ENCODE measurements at places on chromosomes 11 and 22.

DNA sequence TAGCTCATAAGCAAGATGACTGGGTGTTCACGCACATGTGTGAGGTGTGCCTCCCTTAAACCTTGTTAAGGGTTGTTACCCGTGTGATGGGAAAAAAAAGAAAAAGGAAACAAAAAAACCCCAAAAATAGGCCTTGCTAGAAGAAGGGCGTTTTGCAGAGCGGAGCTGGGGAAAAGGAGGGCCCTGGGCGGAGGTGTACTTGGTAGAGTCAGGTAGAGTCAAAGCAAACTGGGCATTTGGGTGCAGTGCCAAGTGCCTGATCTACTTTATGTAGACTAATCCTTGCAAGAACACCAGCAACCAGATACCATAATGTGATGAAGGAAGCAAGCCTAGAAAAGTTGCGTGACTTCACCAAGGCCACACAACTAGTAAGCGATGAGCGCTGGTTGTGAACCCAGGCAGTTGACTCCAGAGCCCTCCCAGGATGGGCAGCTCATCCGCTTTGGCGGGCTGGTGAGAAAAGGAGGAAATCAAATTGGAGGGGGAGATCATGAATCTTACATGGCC lies 1.2 kb upstream of the TIRAP start:
- DNase-seq: no peak

DNA sequence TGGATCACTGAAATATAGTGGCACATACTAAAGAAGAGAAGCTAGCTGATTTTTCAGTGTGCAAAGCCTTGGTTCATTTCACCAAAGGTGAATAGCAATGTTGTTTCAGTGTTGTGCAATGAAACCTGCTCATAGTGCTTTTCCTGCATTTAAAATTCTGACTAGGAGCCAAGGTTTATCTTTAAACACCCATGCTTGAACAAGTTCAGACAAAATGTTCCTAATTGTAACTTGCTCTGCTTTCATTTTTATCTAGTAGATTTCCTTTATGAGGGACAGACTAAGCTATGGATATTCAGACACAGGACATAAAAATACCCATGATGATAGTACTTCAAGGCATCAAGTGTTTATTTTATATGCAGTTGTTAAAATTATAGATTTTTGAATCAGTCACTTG lies 47.7 kb downstream of the BBOX1 start:
- no peak for DNase-seq

GRCh38 chr22:30335236-30335635 lies 8.5 kb upstream of the TBC1D10A start:
- no peak for DNase-seq

- DNase-seq: no peak
These were observed 116.8 kb upstream of the FGF3 start for GRCh38 chr11:69935941-69936505.

DNA sequence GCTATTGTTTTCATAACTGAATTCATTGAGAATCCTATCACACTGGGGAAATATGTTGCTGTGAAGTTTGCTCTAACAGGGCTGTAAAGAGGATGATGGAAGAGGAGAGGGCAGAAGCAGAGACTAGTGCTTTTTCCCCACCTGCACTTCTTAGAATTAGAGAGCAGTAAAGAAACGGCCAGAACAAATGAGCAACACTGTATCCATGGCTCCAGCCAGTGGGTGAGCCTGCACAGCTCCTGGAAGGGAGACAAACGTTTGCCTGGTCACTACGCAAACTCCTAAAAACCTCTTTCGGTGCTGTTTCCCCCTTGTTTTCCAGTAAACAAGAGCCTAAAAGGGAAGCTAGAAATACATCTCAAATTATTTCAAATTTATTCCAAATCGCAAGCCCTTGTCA lies 22.2 kb upstream of the OR10D3 start:
- no peak for DNase-seq

DNA sequence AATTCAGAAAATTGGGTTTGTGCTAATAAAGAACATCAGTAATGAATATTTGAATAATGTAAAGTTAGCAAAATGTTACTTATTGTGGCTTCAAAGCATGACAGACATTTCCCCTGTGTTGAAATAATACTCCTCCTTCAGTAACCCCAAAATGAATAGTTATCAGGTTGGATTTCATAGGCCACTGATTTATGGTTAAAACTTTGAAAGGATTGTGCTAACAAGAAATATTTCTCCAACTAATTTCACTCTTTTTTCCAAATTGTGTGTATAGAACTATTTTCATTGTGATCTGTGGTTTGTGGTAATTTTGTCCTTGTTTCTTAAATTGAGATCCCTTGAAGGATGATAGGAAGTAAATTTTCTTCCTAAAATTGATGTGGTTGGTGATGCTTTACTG lies 7.9 kb downstream of the DDX10 start:
- DNase-seq: no peak

GRCh38 chr22:46358766-46359165 lies 23.3 kb downstream of the TRMU start:
- no peak for DNase-seq

DNA sequence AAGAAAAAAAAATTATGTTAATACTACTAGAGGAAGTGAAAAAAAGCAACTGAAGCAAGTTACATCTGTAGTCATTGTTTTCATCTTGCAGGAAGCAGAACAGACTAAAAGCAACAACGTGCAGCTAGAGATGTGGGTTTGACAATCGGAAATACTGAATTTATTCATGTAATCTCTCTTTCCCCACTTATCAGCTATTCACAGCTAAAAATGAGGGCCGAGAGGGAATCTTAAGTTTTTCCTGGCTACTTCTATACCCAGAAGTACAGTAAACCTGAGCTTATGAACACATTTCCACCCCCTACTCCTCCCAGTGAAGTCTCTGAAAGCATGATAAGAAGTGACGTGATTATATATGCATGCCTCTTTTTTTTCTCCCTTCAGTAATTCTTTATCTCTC lies 116.5 kb downstream of the SPON1 start:
- DNase-seq: peak; percentile 36

GRCh38 chr11:112355726-112356125 lies 95.1 kb upstream of the PLET1 start:
- no peak for DNase-seq

DNA sequence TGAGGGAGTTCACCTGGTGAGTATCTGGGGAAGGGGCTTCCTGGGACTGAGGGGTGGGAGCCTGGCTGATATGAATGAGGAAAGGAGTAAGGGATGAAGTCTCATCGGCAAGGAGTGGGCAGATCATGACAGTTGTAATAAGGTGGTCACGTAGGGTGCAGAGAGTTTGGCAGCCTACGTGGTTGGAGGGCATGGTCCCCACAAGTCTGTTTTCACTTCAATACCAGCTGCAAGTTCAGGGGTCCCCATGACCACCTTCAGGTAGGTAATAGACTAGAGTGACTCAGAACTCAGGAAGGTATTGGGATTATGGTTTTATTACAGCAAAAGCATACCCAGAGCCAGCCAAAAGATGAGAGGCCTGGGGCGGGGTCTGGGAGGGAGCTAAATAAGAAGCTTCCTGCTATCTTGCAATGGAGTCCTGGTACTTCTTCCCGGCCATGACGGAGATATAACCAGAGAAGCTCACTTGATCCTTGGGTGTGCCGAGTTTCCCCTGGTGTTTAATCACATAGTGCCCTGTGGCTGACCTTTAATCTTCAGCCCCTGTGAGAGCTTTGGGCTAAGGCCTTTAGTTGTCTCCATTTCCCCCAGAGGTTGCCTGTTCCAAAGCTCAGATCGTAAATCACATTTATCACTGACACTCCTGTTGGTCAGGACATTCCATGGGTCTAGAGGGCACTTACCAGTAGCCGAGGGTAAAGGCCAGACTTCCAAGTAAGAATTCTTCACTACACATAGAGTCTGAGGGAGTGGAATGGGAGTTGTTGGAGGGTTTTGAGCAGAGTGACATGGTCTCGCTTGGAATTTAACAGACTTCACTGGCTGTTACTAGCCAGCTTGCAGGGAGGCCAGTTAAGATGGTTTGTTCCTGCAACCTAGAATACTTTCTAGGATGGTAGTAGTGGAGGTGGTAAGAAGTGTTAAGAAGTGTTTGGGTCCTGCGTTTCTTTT lies 9.1 kb downstream of the SLC3A2 start:
- no peak for DNase-seq

- DNase-seq: no peak
These were observed 29.1 kb downstream of the GNAZ start for GRCh38 chr22:23099531-23099804.

- no peak for DNase-seq
These were observed 47.5 kb upstream of the AQP11 start for GRCh38 chr11:77542296-77542695.

- no peak for DNase-seq
These were observed 19.9 kb downstream of the TRIOBP start for GRCh38 chr22:37716708-37717107.

- DNase-seq: no peak
These were observed 1302.8 kb upstream of the CNTN5 start for GRCh38 chr11:97717922-97718321.

DNA sequence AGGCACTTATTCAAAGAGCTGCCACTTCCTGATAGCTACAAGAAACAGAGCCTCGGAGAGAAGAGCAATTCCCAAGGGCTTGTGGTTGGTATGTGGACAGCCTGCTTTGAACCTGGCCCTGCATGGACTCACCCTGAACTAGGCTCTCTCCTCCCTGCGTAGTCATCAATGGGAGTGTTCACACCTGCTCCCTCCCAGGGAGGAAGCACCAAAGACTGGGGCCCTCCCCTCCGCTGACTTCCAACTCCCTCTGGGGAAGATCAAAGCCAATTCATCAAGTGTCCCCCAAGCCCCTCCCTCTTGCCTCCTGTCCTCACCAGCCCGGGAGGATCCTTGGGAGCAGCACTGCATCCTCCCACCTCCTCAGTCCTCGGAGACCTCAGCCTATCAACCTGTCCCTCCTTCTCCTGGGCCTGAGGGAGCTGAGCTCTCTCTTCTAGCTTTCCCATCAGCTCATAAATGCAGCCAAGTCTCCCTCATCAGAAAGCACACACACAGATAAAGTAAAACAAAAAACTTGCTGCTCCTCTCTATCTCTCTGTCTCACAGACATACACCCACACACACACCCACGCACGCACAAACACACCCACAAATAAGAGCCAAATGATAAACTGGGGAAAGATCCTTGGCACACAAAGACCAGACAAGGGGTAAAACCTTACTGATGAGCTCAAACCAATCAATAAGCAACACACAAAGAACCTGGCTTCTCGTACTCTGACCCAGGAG lies 3.3 kb downstream of the A4GALT start:
- DNase-seq: no peak

DNA sequence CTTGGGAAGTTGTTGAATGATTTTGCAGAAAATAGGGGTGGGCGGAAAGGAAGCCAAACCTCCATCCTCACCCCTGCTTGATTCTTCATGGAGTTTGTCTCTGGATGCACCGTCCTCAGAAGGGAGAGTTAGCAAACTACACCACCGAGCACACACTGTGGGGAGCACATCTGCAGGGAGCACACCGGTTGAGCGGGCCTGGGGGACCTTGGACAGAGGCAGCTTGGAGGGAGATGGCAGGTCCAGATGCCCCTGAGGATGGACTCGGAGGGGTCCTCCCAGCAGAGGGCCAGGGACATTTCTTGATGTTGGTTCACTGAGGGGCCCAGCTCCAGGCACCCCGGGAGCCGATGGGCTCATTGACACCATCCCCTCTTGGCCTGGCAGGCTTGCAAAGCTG lies 15.1 kb upstream of the FGF19 start:
- DNase-seq: no peak

All from CD4-positive, alpha-beta T cell treated with Interleukin-2 at 100 ng/mL for 4 hours (primary cell).